Ovary (tissue), 10 donors: ENCODE measurements at places on chromosomes 5 and 9. TPM values are rescaled to one million over a fixed set of nuclear protein-coding genes. Genes with fewer than 3 reads are reported as not detected.

GRCh38 chr5:85927632-85928031, 690.1 kb upstream of the COX7C start:
- DNase-seq = no peak

DNA sequence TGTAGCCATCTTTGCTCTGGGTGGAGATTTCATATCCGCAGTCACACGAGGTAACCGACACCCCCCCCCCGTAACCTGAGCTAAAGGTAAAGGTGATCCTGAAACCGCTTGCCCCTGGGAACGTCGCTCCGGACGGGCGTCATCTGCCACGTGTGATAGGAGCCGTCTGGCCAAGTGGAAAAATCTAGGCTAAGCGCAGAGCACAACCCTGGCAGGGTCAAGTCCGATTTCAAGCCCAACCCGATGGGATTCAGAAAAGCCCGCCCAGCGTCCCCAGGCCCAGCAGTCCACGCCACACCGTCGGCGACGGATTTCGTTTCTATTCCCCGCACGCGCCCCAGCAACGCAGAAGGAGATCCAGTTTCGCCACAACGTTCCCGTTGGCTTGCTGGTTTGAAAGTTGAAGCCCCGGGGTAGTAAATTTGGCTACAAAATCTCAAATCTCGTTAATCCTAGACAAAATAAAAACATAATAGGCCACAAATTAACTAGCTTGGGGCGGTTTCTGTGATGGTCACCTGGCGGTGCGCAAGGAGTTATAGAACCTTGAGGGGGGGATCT, 32.4 kb upstream of the NFIB start:
- DNase-seq = no peak

- no peak for DNase-seq
These were observed 599.9 kb downstream of the RAB3C start for GRCh38 chr5:59182760-59183159.

- peak; percentile 5 for DNase-seq
These were observed 109.7 kb upstream of the IER5L start for GRCh38 chr9:129287619-129288305.

Gene UGT3A1
- total RNA-seq = not detected

GRCh38 chr9:6226696-6227095, 11.1 kb downstream of the IL33 start:
- DNase-seq = no peak

DNA sequence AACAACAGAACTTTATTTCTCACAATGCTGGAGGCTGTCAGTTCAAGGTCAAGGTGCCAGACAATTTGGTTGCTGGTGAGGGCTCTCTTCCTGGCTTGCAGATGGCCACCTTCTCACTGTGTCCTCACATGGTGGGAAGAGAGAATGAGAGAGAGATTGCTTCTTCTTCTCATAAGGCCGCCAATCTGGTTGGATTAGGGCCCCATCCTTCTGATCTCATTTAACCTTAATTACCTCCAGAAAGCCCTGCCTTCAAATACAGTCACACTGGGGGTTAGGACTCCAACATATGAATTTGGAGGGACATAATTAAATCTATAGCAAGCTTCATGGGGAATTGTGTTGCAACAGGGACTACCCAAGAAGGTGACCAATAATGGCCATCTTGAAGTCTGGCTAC, 110.2 kb downstream of the LHX2 start:
- no peak for DNase-seq

- DNase-seq = no peak
These were observed 133.4 kb downstream of the MRPL36 start for GRCh38 chr5:1666221-1666620.

Gene PRUNE2
- 13.7 TPM for total RNA-seq

Gene IFNA21
- not detected for total RNA-seq

Gene MARCOL
- total RNA-seq = not detected

DNA sequence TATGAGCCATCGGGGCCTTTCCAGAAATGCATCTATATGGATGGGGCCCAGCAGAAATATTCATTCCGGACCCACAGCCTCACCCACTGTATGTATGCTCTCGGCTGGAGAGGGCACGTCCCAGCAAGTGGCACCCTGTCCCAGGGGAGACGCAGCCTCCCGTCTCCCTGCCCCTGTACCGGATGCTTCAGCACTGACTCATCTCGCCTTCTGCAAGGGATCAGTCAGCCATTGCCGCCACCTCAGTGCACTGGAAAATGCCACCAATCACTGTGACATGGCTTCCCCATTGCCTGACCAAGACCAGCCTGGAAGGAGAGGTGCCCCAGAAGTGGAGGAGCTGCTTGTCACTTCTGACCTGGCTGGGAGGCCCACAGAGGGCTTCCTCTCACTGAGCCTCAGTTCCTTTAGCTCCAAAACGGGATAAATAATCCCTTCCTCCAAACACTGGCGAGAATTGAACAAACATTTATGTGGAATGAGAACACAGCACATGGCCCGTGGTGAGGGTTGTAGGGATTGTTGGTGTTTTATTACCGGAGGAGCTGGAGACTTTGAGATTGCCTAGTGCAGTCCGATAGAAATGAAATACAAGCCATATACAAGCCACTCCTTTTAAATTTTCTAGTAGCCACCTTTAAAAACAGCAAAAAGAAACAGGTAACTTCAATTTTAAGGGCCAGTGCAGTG, 43.9 kb upstream of the ORM1 start:
- peak; percentile 5 for DNase-seq

DNA sequence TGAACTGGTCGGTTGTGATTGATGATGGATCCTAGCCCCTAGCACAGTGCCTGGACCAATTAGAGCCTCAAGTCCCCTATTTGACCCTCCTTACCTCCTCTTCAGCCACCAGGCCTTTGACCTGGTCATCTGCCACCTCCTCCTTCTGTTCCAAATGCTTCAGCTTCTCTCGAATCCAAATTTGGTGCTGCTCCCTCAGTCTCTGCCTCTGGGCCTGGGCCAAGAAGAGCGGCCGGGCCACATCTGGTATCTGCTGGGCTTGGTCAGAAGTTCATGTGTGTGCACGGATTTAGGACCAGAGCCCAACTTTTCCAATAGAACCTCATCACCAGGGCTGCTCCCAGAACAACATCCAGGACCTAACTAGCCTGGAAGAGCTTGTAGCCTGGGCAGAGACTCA, 6.5 kb downstream of the SLC35A4 start:
- peak; percentile 52 for DNase-seq

DNA sequence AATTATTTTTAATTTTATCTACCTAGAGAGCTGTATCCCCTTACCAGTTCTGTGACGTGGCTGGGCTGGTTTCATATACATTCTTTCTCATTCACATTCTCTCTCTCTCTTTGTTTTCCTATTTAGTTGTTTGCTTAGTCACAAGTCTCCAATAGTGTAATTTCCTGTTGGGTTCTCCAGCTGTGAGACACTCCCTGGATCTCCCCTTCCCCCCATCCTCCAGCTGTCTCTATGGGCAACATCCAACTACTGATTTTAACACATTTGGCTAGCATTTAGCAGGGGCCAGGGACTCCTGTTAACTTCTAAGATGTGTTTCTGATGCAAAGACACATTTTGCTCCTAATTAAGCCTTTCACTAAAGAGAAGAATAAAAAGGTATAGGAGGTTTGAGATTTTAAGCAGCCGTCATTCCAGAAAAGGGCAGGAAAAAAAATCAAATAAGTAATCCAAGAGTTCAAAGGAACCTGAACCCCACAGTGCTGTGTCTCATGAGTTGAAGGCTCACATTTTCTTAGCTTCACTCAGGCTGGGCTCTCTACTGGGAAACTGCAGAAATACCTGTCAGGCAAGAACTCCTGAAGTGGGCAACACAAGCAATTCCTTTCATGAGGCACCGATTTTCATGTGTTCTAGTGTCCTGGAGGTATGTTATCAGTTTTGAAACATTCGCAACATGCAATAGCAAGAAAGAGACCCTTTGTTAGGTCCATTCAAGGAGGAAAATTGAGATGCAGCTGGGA, 198.7 kb upstream of the C9orf72 start:
- DNase-seq = no peak

DNA sequence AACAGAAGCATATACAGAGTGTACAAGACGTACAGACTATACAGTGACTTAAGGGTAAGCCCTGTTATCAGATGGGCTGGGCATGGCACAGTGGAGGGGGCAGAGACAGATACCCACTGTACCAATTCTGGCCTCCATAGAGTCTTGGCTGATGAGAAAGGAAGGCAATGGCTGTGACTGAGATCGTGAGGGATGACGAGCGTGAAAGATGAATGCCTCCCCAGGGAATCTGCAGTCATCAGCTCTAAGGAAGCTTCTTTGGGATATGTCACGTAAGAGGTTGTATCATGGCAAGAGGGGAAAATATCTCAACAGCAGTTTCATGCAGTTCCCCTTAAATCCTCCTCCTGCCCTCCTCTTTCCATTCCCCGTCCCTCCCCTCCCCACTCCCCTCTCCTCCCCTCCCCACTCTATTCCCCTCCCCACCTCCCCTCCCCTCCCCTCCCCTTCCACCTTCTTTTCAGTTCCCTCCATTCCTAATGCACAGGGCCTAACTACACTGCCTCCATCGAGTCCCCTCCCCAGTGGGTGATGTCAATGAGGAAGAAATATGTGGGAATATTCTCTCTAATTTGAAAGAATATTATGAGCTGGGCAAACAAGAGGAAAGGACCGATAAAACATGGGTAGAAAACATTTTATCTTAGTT, 226.4 kb upstream of the DAP start:
- DNase-seq = no peak

Gene MVB12B
- 23.1 TPM for total RNA-seq

GRCh38 chr9:2691626-2692025, 25.7 kb upstream of the KCNV2 start:
- DNase-seq = no peak

DNA sequence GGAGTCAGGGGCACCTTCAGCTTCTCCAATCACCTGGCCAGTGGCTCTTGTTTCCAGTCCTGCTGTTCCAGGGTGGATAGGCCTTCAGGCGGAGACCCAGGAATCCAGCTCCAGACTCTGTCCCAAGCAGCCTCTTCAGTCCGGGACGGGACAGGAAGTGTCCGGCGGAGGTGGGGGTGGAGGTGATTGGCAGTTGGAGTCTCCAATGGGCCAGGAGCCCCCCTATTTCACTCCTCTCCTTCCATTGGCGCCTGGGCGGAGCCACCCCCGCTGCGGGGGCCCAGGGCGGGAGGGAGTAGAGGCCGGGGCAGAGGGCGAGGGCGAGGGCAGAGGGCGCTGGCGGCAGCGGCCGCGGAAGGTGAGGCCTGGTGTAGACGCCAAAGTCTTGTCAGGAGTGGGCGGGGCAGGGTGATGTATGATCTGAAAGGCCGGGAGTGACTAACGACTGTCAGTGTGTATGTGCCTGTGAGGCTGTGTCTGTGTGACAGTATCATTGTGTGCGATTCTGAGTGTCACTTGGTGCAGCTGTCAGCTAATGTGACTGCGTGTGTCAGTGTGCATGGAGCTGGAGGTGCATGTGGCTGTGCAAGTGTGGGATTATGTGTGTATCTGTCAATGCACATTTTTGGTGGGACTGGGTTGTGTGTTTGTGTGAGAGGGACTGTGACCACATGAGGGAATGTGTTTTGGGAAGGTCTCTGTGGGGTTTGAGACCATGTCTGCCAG, at the start of gene IL11RA:
TSS of gene IL11RA (plus strand) at position 310 of the 726 bp plus-strand sequence. CDS start 3,033 bp downstream, outside the sequence.
- peak; percentile 90 for DNase-seq

Gene CTXN3
- not detected for total RNA-seq

DNA sequence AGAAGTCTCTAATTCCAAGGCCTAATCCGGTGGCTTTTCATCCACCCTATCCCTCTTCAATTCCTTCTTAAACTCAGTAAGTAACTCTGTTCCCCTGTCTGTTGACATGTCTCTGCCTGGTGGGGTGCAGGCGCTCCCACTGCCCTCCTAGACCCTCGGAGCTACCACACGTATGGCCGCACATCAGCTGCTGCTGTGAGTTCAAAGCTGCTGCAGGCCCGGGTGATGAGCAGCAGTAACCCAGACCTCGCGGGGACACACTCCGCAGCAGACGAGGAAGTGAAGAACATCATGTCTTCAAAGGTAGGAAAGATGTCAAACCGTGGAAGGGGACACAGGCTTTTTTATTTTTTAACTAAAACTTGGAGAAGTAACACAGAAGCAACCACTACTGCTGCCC, 167.7 kb downstream of the DOCK8 start:
- DNase-seq = no peak

GRCh38 chr5:177316005-177316404, 4.3 kb upstream of the MXD3 start:
- no peak for DNase-seq

- peak; percentile 31 for DNase-seq
These were observed 5.7 kb downstream of the PCSK5 start for GRCh38 chr9:75896193-75896592.

DNA sequence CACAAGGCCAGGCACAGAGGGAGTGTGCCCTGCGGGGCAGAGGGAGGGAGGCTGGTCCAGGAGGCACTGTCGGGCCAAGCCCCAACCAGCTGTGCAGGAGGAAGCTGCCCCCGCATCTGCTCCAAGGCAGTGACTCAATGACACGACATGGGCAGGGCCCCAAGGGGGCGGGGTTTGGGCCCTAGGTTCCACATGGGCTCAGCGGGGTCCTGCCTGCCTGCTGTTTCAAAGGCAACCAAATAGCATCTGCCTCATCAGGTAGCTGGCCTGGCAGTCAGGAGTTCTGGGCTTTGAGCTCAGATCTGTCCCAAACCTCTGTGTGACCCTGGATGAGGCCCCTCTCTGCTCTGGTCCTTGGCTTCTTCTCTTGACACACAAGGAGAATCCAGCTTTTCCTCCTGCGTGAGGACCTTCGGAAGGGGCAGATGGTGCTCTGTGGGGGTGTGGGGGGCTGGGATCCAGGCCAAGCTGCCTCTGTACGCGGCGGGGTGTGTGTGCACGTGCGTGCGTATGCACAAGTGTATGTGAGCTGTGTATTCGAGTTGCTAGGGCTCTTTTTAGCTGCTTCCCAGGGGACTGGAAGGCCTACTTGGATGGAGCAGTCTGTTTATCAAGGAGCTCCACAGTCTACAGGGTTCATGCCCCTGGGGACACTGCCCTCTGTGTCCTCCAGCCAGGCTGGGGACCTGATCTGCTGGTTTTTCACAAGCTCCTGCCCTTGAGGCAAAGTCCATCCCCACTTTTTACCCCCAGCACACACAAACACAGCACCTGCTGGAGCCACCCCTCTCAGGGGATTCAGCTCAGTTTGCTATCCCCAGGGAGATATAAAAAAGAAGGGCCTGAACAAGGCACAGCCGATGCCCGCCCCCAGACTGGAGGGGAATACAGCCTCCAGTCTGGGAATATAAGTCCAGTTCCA, 138.9 kb downstream of the RGS3 start:
- DNase-seq = peak; percentile 78

DNA sequence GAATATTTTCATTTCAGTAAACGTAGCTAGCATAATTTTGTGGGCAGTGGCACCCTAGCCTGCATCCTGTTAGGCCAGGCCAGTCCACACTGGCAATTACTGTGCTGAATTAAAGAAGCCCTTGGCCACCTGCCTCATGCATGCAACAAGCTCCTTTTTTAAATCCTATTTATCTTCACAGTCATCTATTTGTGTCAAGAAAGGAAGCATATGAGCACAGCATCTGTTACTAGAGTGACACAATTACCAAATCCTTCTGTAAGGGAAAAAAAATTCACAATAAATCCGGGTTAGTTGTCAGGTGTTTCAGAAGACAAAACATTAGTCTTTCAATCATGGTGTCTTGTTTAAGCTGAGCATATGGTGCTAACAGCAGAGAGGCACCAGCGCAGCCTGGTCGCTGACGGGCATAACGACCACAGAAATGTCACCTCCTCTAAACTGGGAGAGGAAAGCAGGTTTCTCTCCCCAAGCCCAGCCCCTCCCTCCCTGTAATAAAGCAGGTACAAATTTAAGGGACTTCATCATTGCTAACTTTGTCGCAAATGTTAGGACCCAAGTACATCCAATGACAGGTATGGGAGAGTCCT, 520.6 kb downstream of the CTNND2 start:
- no peak for DNase-seq

GRCh38 chr5:3709068-3709716, 113.6 kb downstream of the IRX1 start:
- DNase-seq = no peak

Gene TAF1L
- total RNA-seq = not detected

Gene PCDHB13
- 4.6 TPM for total RNA-seq

Gene KIF20A
- not detected for total RNA-seq
